GOT3 (cell line): ENCODE measurements at places on chromosomes 12 and 14.

DNA sequence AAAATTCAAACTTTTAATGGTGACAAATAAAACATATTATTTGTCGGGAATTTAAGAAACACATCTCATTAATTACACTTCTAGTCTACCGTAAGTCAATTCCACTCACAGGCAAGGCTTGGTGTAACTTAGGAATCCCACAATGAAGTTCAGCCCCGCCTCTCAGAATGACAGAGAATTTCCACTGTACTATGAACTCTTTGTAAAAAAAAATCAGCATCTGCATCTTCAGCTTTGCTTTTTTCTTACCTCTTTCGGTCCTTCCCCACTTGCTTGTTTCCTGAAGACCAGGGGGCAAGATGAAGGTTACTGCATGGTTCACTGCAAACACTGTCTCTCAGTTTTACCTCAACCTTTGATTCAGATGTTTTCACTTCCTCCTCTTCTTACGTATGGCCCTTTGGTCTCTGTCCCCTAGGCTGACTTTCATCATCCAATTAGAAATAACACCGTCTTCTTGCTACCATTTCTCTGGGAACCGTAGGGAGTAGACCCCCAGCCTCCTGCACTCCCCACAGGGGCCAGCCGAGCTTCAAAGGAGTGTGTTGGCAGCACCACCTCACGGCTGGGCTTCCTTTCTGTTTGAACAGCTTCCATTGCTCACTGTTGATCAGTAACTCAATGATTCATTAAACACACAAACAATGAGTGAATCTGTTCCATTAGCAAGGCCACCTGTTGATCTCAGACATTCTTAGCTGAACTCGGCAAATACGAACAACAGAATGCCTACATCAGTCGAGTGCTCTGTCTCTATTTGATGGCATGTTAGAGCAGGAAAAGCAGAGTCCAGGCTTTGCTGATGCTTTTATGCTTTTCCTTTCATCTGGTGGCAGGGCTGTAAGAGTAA, 343.0 kb downstream of the BMP4 start:
- no peak for DNase-seq

DNA sequence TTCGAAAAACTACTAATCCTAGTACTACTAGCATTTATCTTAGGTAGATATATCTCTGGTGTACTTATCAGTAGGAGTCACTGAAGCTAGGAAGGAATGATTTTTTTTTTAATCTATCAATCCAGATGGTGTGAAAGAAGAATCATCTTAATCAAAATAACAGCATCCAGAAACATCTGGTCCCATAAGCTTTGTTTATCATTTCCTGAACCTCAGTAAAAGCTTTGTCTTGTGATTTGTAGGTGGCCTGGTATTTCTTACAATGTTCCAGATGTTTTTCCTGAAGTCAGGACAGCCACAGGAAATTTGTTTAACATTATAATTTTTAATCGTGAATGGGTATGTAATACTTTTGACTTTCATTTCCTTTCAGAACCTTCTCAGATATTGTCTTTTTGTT, 28.0 kb upstream of the LUM start:
- DNase-seq = no peak

- DNase-seq = no peak
Observed at GRCh38 chr12:39300799-39301198, 142.1 kb downstream of the KIF21A start.

DNA sequence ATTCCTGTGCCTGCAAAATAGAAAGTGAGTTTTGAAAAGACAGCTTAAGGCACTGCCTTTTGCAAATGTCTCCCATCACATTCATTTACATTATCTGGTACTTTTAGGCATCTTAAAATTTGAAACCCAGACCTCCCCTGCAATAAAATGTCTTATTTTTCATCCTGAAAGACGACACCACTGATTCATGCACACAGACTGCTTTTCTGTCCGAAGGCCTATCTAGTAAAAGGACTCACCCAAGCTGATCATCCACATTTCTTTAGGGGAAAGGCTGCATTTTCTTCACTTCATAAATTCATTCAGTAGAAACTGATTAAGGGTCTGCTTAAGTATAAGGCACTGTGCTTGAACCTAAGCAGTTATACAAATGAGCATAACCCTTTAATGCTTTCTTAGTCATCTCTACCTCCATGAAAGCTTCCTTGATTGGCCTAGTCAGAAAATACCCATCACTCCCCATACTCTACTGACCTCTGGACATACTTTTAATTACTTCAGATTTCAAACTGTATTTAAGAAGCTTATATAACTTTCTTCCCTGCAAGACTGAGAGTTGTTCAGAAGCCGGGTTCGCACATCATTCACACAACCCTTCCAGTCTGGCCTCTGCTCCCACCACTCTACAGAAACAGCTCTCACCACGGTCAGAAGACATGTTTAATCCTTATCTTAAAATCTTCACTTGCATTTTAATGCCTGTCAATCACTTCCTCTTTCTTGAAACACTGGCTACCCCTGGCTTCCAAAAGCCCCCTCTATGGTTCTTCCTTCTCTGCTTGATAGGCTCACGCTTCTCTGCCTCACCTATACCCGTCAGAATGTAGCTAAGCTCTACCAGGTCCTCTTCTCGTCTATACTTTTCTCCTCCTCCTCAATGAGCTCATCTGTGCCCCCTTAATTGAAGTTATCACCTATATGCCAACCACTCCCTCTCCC, 288.6 kb downstream of the MED13L start:
- DNase-seq = no peak

- no peak for DNase-seq
Observed at GRCh38 chr14:44778604-44779003, 183.1 kb downstream of the KLHL28 start.

- DNase-seq = no peak
Observed at GRCh38 chr14:81927070-81927469, 393.4 kb upstream of the SEL1L start.

- no peak for DNase-seq
Observed at GRCh38 chr12:126648074-126648473, 1582.8 kb downstream of the AACS start.

GRCh38 chr14:104517426-104517825, 62.1 kb upstream of the C14orf180 start:
- no peak for DNase-seq

DNA sequence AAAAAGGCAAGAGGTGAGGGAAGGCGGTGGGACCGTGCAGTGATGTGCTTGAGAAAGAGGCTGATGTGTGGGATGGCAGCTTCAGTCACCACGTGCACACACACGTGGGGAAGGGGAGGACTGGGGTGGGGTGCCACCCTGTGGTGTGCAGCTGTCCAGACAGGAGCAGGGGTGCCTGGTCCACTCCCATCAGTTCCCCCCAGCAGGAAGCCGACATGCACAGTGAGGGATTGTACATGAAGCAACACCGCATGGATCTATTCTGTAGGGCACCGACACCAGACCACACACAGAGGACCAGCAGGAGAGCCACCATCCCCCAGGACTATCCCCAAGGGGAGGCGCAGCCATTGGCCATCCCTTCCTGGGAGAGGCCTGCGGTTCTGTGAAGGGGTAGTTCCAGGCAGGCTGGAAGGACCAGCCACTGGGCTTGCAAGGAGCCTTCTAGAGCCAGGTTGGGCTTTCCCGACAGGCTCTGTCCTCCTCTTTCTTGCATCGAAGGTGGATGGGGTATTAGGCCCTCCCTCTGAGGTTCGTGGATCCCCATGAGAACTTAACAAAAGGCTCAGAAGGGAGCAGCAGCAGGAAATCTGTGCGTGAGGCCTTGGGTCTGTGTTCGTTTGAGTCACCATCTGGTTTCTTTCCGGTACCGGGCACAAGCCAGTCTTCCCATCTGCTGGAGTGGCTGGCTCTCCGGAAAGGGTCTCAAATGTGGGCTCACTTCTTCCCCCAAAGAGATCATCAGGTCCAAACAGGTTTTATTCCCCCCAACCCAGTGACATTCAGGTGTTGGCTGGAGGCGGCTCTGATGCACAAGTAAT, 59.8 kb downstream of the PLEKHG3 start:
- DNase-seq = no peak

DNA sequence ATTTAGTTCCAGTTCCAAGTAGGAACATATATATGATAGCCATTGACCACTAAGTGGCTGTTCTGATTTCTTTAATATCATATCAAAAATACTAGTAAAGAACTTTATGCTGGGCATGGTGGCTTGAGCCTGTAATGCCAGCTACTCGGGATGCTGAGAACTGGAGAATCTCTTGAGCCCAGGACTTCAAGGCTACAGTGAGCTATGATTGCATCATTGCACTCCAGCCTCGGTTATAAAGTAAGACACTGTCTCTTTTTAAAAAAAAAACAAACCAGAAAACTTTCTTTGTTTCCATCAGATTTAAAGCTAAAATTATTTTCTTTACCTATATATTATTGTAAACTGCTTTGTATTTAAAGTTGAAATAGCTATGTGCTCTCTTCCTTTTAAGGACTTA, 127.0 kb downstream of the SCAF11 start:
- no peak for DNase-seq

DNA sequence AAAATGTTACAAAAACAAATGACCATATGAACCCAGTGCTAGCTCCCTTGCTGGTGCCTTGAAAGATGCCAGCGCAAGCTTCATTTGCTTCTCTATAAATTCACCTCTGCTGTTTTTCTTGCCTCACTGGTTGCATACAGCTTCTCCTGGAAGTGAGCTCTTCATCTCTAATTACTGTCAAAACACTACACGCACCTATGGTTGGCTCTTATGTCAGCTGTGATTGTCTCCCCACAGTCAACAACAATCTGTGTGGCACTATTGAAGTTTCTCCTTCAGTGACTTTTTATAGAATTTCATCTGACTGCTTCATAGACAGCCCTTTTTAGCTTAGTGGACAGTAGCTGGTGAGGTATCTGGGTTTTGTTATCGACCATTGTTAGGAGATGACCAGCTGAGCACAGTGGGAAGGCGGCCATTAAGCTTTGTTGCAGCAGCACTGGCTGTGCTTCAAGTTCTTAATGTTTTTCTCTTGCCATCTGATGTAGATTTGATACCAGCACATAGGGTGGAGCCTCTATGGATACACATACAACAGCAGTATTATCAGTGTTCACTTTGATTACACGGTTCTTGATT, 131.8 kb downstream of the KITLG start:
- DNase-seq = no peak

DNA sequence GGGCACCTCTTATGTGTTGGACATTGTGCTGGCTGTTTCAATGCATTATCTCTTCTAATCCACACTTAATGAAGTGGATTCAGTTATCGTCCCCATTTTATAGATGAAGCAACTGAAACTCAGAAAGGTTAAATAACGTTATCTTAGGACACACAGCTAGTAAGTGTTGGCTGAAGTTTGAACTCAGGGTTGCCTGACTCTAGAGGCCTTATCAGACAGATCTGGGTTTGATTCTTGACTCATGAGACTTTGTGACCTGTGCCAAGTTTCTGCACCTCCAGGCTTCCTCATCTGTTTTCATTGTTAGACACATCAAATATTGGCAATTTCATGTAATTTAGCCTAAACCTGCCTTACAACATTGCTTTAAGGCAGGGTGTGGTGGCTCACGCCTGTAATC, 18.2 kb upstream of the IRF2BPL start:
- DNase-seq = no peak

DNA sequence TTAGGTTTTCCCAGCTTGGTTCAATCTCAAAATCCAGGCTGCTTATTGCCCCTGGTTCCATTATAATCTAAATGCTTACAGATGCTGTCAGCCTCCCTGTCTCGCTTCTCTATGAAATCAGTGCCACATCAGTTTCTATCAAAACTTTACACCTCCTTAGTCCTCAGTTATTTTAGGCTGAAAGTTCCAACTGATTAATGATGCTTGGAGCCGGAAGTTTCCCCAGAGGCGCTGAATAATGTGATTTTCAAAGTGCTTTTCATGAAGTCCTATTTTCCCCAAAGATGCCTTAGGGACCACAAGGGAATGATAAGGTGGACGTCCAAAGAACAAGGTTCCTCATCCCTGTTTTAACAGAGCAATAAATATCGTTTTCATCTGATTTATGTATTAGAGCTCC, 262.4 kb upstream of the RMST start:
- DNase-seq = no peak

GRCh38 chr12:41917938-41918341, 226.7 kb downstream of the GXYLT1 start:
- no peak for DNase-seq

GRCh38 chr14:81219759-81220579, 790 bp downstream of the GTF2A1 start:
- no peak for DNase-seq

GRCh38 chr14:93702946-93703345, 85.3 kb downstream of the PRIMA1 start:
- DNase-seq = no peak

DNA sequence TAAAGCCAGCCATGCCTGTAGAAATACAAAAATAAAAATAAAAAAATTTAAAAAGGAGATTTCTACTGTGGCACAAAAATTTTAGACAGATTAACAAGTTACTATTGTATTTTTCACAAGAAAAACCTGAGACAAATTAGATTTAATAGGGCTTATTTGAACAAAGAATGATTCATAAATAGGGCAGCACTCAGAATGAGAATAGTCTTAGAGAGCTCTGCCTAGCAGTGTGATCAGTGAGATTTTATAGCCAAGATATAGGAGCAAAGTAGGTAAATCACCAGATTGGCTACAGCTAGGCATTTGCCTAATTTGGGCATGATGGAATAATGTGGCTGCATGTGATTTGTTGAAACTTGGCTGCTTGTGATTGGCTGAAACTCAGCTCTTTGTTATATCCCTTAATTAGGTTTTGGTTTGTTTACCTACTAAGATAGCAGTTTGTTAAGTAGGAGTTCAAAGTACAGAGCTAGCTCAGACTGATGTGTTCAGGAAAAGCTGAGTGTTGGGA, 279.7 kb upstream of the TMTC1 start:
- DNase-seq = no peak

DNA sequence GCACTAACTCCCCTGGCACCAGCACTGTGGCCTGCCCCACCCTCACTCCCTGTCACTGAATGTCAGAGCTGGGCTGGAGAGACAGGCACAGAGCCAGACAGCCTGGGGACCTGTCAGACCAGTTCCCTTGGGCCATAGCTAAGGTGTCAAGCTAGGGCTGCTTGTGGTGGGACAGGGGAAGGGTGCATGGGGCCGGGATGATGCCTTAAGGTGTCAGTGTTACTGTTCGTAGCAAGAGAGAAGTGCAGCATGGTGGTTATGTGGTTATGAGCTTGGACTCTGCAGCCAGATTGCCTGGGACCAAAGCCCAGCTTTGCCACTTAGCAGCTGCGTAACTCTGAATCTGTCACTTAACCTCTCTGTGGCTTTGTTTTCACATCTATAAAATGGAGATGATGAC, 3.8 kb downstream of the RAPGEF3 start:
- DNase-seq = no peak

- no peak for DNase-seq
Observed at GRCh38 chr12:87603727-87604126, 425.5 kb downstream of the C12orf50 start.

DNA sequence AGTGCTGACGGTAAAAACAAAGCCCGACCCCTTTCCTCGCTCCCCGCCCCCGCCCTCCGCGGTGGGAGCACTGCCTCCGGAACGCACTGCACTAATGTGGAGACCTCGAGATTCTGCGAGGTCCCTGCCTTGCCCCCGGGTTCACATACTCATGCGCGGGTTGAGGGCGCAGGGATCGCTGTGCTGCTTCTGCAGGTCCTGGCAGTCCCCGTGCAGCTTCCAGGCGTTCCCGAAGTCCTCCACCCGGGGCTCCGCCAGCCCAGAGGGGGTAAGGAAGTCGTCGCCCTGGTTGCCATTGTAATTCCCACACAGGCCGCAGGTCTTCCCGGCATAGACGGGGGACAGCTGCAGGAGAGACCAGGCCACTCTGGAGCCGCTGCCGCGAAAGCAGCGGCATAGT, 66.8 kb downstream of the VWF start:
- DNase-seq = no peak

- peak; percentile 71 for DNase-seq
Observed at GRCh38 chr12:58364389-58365086, 423.2 kb downstream of the ATP23 start.

GRCh38 chr12:93573552-93574223, 1.2 kb downstream of the SOCS2 start:
- no peak for DNase-seq

- no peak for DNase-seq
Observed at GRCh38 chr14:104252256-104253215, 114.1 kb downstream of the KIF26A start.
